ENCODE measurements at places on chromosomes 5 and 9. TPM values are rescaled to one million over a fixed set of nuclear protein-coding genes. Genes with fewer than 3 reads are reported as not detected.

EIF4E1B gene
- under 0.01 TPM for total RNA-seq

NTRK2 gene
- total RNA-seq, result 221 TPM

ACTBL2 gene
- total RNA-seq, result not detected

GABBR2 gene
- total RNA-seq, result 39.9 TPM

- no peak for DNase-seq
These were observed 1.3 kb downstream of the CCT5 start for GRCh38 chr5:10251405-10251804.

- DNase-seq, result no peak
These were observed 58.6 kb downstream of the WDR70 start for GRCh38 chr5:37437711-37438110.

GRCh38 chr9:37542895-37543294 is 33.3 kb downstream of the FBXO10 start:
- no peak for DNase-seq

DNA sequence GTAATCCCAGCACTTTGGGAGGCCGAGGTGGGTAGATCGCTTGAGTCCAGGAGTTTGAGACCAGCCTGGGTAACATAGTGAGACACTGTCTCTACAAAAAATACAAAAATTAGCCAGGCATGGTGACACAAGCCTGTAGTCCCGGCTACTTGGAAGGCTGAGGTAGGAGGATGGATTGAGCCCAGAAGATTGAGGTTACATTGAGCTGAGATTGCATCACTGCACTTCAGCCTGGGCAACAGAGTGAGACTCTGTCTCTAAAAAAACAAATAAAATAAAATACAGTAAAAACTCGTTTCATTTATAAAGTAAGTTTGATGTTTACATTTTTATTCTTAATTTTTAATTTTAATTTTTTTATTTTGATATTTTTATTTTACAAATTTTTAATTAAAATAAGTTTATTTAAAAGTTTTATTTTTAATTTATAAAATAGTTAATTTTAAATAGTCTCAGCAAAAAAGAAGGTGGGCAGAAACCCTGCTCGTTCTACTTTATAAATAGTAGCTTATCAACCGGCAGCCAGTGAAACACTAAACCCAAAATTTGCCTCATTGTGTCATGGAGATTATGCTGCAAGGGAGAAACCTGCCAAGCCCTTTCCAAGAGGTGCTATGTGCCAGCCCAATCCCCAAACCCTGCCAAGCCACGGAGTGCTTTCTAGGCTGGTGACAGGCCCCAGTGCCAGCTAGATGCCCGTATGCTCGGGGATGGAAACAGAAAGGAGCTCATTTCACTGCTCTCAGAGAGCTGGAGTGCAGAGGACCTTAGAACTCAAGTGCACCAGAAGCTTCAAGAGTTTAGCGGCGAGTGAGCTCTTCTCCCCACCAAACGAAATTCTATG is 38.9 kb downstream of the SERINC5 start:
- DNase-seq, result peak; percentile 44

DNA sequence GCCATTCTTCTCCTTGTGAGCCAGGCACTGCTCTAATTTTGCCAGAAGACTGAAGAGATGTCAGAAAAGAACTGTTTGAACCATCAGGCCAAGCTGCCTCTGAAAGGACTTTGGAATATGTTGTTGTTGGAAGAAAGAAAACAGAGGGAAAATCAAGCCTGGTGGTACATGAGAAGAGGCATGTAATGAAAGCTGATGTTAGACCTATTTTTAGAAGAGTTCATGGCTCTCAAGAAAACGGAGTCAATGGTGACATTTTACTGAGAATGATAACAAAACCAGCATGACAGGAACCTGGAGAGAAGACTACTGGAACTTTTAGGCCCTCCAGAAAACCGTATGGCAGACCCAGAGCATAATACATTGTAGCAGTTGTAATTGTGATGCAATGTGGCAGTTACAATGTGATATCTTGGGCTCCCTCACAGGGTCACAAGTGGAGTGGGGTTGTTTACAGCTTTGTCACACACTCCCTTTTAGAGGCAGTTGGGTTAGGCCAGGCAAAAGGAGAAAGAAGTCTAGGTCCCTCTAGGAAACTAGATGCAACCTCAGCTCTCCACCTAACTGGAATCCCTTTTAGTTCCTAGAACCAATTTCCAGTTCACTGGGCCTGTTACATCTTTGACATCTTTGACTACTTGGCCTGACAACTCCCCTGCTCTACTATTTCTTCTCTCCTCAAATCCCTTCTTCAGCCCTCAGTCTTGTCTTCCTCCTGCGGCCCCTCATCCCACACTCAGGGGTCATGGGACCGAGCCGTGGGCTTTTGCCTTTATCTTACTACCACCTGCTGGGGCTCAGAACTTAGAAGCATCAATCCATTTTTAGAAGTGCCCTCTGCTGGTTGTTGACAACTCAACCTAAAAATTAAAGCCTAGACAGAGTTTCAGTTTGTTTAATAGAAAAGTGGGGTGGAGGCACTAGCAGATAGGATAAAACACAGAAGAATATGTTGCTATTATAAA is 61.2 kb upstream of the JAK2 start:
- DNase-seq, result no peak

GRCh38 chr5:67773411-67774266 is 441.9 kb upstream of the PIK3R1 start:
- peak; percentile 48 for DNase-seq

- no peak for DNase-seq
These were observed 2.9 kb downstream of the RPS23 start for GRCh38 chr5:82275216-82275664.
